ENCODE measurements at places on chromosomes 1 and 21. TPM values are rescaled to one million over a fixed set of nuclear protein-coding genes. Genes with fewer than 3 reads are reported as not detected.

GRCh38 chr1:24996983-24997893, 67.2 kb upstream of the RUNX3 start:
- DNase-seq: no peak

- no peak for DNase-seq
Observed at GRCh38 chr1:178277793-178278530, 184.1 kb downstream of the RASAL2 start.

GRCh38 chr1:83816836-83817235, 182.1 kb downstream of the TTLL7 start:
- no peak for DNase-seq

DNA sequence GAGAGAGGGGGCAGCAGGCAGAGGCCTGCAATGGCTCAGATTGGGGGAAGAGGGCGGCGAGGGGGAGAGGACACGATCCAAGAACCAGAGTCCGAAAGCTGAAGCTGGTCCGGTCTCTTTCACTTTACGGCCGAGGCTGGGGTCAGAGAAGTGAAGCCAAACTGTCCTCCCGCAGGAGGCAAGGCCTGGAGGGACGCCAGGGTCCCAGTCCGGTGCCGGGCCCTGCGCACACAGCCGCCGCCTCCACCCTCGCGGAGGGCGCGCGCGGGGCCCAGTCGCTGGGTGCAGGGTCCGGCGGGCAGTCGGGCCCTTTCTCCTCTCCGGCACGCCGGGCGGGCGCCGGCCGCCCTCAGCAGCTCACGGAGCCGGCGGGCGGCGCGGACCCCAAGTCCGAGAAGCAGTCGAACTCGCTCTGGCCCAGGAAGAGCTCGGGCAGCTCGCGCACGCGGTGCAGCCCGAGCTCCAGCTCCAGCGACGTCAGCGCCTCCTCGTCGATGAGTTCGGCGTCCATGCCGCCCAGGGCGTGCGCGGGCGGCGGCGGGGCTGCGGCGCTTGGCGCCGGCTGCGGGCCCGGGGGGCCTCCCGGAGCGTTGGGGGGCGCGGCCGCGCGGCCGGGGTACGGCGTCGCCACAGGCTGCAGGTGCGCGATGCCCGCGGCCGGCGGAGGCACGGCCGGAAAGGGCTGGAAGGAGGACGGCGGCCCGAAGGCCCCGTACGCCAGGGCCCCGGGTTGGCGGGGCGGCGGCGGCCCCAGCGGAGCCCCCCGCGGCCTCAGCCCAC, 749 bp downstream of the CITED4 start:
- peak; percentile 46 for DNase-seq

GRCh38 chr1:32755098-32755809, 52.7 kb upstream of the SYNC start:
- DNase-seq: no peak

DNA sequence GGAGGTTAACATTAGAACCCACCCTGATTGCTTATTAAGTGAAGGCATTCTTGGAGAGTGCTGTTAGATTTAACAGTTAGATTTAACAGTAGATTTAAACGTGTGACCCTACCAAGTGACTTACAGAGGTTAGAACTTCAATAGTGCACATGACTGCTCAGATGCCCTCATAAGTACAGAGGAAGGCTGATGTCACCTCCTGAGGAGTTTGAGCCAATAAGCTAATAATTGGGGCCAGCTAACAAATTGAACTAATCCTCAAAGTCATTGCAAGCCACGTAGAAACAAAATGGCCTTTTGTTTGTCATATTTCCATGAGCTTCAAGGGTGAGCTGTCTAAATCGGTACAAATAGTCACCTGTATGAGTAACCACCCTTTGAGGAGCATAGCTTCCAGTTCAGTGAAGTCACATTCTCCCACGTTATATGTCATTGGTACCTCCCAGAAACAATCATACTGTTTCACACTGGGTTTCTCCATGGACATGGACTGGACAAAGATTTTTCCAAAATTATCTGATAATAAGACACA, 11.7 kb downstream of the AVPR1B start:
- DNase-seq: no peak

DNA sequence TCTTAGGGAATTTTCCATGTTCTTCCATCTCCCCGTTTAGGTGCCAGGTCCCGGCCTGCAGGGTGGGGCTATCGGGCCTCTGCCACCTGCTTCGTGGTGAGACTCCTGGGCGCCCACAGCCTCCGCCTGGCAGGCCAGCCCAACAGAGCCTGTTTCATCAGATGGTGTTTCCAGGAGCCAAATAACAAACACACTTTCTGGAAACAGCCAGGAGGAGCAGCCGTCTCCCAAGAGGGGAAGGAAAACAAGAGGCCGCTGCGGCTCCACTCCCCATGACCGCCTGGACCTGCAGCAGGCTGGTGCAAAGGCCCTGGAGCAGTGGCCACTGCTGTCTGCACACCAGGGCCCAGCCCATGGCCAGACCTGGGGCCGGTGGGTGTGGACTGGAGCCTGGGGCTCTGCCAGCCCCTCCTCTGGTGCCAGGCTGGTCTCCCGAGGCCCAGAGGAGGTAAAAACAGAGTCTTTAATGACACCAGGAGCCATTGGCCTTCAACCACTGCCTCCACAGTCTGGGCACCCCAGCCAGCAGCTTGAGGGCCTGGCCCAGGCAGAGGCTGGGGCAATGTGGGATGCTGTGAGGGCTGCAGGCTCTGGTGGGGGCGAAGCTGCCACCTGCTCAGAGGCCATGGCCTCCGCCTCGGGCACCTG, 55.0 kb downstream of the SLX9 start:
- DNase-seq: peak; percentile 67

- no peak for DNase-seq
Observed at GRCh38 chr1:60963167-60963940, 119.0 kb upstream of the NFIA start.

DNA sequence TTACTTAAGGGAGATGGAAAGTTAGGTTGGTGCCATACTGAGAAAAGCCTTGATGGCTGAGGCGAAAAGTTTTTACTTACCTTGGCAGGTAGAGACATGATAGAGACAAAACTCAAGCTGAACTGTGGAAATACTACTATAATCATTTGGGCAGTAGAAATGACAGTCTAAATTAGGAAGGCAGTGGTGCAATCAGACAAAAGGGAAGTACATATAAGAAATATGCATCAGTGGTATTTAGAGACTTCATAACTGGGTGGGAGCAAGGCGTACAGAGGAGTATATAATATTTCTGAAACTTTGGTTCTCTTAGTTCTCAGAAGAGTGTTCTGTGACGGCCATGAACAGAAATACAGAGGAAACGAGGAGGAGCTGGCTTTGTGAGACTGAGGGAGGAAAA, 2.4 kb upstream of the CEP350 start:
- DNase-seq: no peak

DNA sequence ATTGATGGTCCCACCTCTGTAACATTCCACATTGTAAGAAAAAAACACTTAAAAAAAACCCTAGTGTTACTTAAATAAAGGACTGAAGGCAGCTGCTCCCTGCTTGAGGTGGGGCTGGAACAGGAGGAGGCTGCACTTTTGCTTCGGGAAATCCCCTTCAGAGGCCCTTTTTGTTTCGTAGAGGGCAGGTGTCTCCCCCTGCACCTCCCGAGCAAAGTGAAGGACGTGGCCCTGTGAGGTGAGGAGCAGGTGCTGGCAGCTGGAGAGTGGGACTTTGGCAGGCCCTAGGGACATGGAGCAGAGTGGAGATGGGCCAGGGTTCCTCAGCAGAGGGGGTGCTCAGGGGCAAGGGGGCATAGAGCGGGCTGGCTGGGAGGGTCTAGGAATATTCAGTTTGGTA, 33.4 kb upstream of the WNT4 start:
- DNase-seq: no peak

GRCh38 chr1:84141182-84142003, 2.7 kb upstream of the PRKACB start:
- no peak for DNase-seq

- no peak for DNase-seq
Observed at GRCh38 chr1:153799016-153799415, 23.8 kb downstream of the SLC27A3 start.

DNA sequence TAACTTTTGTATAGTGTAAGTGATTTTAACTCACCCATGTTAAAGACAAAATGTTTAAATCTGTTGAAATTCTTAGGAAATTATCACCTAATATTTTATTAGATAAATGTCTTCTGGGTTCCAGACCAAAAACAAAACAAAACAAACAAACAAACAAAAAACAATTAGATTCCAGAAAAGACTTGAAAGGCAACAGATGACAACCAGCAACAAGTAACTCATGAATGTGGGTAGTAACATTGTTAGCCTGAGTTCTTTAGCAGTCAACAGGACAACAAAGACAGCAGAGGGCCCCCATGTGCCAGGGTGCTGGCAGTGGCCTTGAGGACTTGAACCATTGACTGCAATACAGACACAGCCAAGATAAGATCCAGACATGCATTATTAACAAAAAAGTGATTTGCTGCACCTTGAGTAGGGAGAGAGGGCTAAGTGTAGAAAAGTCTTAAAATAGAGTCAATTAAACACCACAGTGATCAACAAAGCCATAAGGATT, 2.4 kb upstream of the CD247 start:
- no peak for DNase-seq

DNA sequence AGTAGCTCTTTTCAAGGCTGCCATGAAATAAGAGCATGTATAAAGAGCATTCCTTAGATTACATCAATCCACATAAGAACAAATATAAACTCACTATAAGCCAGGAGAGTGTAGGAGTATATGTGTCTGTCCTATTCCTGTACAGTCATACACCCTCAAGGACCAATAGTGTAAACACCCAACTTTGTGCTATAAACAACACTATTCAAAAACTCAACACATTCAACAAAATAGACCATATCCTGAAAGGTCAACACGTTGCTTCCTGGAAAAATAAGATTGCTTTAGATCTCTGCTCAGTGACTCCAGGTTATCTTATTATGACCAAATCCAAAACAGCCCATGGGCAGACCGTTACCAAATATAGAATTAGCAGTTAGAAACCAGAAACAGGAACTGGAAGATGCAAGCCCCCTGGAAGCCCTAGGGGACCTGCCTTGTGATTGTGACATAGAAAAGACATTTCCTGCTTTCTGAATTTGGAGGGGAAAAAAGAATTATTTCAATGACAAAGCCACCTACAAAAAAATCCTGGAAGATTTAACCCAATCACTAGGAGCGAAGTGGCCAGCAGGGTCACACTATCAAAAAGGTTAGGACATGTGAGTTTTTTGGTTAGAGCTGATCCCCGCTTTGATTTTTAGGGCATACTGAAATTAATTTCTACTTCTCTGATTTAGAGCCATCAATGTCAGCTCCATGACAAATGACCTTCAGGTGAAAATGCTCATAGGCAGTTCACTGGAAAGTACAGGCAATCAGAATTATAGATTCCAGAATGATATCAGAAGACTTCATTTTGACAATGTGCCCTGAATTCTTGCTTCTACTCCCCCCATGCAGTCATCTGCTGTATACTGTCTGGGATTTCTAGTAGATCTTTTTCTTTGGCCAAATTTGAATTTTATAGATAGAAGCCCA, 59.9 kb downstream of the LRRC8C start:
- no peak for DNase-seq

- no peak for DNase-seq
Observed at GRCh38 chr1:3975903-3976630, 76.0 kb upstream of the C1orf174 start.

GRCh38 chr21:39422527-39423241, 22.9 kb downstream of the LCA5L start:
- DNase-seq: no peak

DNA sequence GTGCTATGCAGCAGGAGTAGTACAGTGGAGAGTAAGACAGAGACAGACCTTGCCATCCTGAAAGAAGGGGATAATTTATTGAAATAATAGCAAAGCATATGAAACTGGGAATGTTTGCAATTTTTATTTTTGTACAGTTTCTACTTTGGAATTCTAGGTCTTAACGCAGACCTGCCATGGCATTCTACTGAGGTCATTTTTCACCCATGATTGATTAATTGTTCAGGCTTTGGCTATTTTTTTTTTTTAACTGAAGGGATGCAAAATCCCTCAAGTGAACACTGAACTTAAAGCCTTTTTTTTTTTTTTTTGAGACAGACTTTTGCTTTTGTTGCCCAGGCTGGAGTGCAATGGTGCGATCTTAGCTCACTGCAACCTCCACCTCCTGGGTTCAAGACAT, 27.1 kb downstream of the MTF2 start:
- no peak for DNase-seq

- DNase-seq: peak; percentile 45
Observed at GRCh38 chr1:166032572-166033371, 134.0 kb downstream of the FAM78B start.

DNA sequence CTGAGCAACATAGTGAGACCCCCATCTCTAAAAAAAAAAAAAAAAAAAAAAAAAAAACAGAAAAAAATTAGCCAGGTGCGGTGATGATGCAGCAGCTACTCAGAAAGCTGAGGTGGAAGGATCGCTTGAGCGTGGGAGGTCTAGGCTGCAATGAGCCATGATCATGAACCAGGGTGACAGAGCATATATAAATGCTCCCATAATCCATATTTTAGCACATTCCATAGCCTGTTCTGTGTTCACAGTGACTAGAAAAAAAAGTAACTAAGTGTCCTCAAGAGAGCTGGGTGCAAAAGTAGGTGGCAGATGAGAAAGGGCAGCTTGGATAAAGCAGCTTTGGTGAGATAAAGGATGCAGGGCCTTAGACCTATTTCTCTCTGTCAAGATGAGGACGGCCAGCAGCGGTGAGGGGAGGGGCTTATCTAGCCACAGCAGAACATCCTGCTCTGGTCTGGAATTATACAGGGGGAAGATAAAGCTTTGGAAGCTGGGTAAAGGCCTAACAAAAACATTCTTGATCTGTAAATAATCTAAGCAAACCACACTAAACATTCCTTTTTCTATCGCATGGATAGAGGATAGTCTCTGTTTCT, 205.3 kb downstream of the DAB1 start:
- no peak for DNase-seq

- DNase-seq: peak; percentile 22
Observed at GRCh38 chr1:51238034-51238403, 1.9 kb downstream of the RNF11 start.

DNA sequence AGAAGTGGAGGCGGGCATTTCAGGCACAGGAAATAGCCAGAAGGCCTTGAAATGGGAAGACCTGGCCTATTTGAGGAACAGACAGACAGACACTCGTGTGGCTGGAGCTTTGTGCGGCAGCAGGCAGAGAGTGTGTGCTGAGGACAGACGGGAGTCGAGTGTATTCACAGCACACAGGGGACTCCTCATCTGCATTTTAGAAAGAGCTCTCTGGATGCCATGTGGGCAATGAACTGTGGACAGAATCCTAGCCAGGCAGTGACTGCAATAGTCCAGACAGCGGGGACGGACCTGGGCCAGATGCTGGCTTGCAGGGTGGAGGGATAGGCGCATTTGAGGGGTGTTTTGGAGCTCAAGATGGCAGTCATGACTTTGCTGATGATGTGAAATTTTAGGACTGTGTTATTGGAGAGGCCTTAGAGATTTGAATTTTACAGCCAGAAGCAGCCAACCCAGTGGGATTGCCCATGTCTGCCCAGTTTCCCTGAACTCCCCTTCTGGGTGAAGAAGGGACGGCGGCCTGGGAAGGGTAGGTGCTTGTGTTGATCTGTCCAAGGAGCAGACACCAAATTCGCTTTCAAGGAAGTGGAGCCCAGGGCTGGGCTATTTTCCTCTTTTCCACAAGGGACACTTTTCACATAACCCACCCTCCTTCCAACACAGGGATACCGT, 43.7 kb downstream of the CHAF1B start:
- no peak for DNase-seq

Gene CALML6
- 192 TPM for polyA plus RNA-seq

Gene DBT
- polyA plus RNA-seq: 12.4 TPM

Gene PKP1
- polyA plus RNA-seq: 125 TPM

Gene S100A9
- 54.8 TPM for polyA plus RNA-seq

Gene CRYAA
- not detected for polyA plus RNA-seq

Gene PRMT6
- not detected for polyA plus RNA-seq

Gene SERPINC1
- polyA plus RNA-seq: 0.43 TPM

Gene FCRL1
- polyA plus RNA-seq: 0.09 TPM

Gene NOS1AP
- polyA plus RNA-seq: 0.62 TPM

Gene KRTAP12-2
- polyA plus RNA-seq: not detected

Gene CD5L
- polyA plus RNA-seq: not detected

Gene AGT
- 5.9 TPM for polyA plus RNA-seq

Gene ACTA1
- polyA plus RNA-seq: 3,321 TPM

Measured in muscle of arm (tissue), 14 donors.